ENCODE measurements at places on chromosomes 12 and 14.

DNA sequence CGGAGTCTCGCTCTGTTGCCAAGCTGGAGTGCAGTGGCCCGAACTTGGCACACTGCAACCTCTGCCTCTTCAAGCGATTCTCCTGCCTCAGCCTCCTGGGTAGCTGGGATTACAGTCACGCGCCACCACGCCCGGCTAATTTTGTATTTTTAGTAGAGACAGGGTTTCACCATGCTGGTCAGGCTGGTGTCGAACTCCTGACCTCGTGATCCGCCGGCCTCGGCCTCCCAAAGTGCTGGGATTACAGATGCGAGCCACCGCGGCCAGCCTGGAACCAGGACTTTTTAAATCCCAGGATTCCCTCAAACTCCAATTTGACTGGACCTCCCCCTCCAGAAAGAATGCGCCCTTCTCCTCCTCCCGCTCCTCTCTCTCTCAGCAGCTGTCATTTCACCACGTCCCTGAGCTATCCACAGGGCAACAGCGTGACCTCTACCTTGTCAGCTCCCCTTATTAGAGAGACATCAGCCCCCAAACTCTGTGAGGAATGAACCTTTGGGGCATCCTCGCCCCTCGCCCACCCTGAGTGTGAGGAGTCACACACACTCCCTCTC is 2.0 kb downstream of the ESYT1 start:
- no peak for DNase-seq

GRCh38 chr12:131829356-131829747 is 1.2 kb downstream of the MMP17 start:
- DNase-seq = no peak

DNA sequence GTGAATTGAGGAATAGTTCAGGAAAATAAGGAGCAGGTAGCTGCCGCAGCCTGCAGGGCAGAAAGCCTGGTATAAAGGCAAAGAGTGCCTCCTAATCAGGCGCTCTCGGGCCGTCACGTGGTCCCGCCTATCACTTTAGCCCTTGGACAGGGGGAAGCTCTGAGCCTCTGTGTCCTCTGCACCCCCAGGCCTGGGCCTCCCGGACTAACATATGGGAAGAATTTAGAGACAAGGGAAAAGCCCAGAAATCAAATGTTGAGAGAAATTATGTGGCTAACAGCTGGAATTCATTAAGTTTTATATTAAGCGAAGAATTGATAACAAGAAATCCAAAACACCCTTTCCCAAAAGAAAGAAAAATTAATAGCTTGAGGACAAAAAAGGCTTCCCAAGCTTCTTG is 417.7 kb downstream of the ATP23 start:
- no peak for DNase-seq

GRCh38 chr12:132236129-132236929 is 92.1 kb downstream of the NOC4L start:
- no peak for DNase-seq

GRCh38 chr14:20684662-20685456 is 499 bp downstream of the RNASE4 start:
- DNase-seq = no peak

Data from NCI-H1930 (cell line).